ENCODE measurements at places on chromosomes 7 and 10. TPM values are rescaled to one million over a fixed set of nuclear protein-coding genes. Genes with fewer than 3 reads are reported as not detected.

Gene DKK1
- not detected for total RNA-seq

Gene IL6
- not detected for total RNA-seq

Gene SPDYE8
- not detected for total RNA-seq

Gene ECHDC3
- 0.49 TPM for total RNA-seq

Gene POLR2J2
- 21.8 TPM for total RNA-seq

Gene ADCY1
- not detected for total RNA-seq

Gene SPDYE1
- not detected for total RNA-seq

Gene TMEM176A
- 1.1 TPM for total RNA-seq

Gene CLCN1
- not detected for total RNA-seq

Gene FAM25C
- not detected for total RNA-seq

- H3K27ac ChIP-seq: no peak overlapping the region
- H3K27me3 ChIP-seq: no peaks in the 10 kb centered on the region
- no peak overlapping the region for H3K4me3 ChIP-seq
Measured at GRCh38 chr10:27838361-27838760, 92.7 kb upstream of the MKX start.

DNA sequence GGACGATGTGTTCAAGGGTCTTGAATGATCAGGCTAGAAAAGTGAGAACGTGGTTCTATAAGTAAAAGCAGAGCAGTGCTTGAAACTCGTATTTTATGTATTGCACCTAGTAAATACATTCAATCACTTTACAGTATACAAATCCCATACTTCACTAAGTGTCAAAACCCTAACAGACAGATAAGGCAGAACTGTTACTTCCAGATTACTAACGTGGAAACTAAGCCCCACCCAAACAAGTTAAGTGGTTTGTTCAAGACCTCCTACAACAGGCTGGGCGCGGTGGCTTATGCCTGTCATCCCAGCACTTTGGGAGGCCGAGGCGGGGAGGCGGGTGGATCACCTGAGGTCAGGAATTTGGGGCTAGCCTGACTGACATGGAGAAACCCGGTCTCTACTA, 9.2 kb upstream of the MYO1G start:
- H3K27me3 ChIP-seq: no peaks in the 10 kb centered on the region
- no peak overlapping the region for H3K4me3 ChIP-seq
- DNase-seq: no peak
- H3K27ac ChIP-seq: no peak overlapping the region
- H3K4me1 ChIP-seq: peaks cover 42% of the 10 kb centered on the region

DNA sequence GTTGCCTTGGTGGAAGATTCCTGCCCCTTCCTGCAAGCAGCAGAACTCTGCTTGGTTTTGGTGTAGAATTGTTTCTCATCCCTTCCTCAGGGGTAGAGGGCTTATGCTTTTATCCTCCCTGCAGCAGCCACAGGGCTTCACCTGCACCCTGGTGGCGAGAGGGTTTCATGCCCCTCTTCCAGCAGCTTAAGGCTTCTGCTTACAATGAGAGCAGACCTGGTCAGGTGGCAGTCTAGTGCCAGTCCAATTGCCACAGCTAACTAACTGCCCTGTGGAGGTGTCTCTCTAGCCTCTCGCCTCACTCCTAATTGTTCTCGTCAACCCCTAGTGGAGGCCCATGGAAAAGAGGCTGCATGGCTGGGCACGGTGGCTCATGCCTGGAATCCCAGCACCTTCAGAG, 19.3 kb downstream of the ACBD7 start:
- no peak overlapping the region for H3K4me3 ChIP-seq
- DNase-seq: no peak
- no peak overlapping the region for H3K27ac ChIP-seq
- no peaks in the 10 kb centered on the region for H3K36me3 ChIP-seq

- H3K4me1 ChIP-seq: no peaks in the 10 kb centered on the region
- no peak overlapping the region for H3K27ac ChIP-seq
- no peaks in the 10 kb centered on the region for H3K27me3 ChIP-seq
Measured at GRCh38 chr7:27462575-27463270, 200.0 kb downstream of the HIBADH start.

DNA sequence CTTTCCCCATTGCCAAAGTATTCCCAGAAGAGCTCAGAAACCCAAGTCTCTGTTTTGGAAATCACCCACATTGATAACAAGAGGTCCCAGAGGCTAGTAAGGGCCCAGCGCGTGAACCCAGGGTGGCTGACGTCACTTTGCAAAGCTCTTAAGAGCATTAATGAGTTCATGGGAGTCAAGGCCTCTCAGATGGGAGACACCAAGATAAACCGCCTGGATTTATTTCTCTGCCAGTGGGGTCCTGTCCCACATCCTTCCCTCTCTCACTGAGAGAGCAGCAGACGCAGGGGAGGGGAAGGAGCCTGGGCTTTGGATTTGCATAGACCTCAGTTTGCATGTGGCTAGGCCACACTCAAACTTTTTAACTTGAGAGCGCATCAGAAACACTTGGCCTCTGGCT, 184.8 kb upstream of the PDE1C start:
- no peak for DNase-seq
- no peak overlapping the region for H3K4me3 ChIP-seq
- no peaks in the 10 kb centered on the region for H3K27me3 ChIP-seq
- no peak overlapping the region for H3K27ac ChIP-seq
- H3K4me1 ChIP-seq: no peaks in the 10 kb centered on the region

- no peak for DNase-seq
- no peaks in the 10 kb centered on the region for H3K27me3 ChIP-seq
- H3K36me3 ChIP-seq: no peaks in the 10 kb centered on the region
- H3K27ac ChIP-seq: no peak overlapping the region
- H3K4me3 ChIP-seq: no peak overlapping the region
Measured at GRCh38 chr10:49418053-49418326, 22.1 kb upstream of the DRGX start.

DNA sequence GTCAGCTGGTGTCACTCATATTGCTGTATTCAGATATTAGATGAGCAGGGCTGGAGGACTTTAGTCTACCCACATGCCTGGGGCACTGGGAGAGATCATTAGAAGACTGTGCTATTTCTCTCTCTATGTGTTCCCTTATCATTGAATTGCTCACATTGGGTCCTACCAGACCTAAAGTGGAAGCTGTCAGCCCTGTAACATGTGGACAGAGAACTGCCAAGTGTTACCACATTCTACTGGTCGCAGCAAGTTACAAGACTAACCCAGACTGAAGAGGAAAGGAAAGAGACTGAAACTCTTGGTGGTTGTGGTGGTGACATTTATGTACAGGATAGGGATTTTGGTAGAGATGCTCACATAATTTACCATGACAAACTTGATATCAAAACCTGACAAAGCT, 627.1 kb upstream of the FZD8 start:
- H3K27ac ChIP-seq: no peak overlapping the region
- no peak overlapping the region for H3K4me3 ChIP-seq
- H3K36me3 ChIP-seq: no peaks in the 10 kb centered on the region
- H3K27me3 ChIP-seq: no peaks in the 10 kb centered on the region
- no peaks in the 10 kb centered on the region for H3K4me1 ChIP-seq

DNA sequence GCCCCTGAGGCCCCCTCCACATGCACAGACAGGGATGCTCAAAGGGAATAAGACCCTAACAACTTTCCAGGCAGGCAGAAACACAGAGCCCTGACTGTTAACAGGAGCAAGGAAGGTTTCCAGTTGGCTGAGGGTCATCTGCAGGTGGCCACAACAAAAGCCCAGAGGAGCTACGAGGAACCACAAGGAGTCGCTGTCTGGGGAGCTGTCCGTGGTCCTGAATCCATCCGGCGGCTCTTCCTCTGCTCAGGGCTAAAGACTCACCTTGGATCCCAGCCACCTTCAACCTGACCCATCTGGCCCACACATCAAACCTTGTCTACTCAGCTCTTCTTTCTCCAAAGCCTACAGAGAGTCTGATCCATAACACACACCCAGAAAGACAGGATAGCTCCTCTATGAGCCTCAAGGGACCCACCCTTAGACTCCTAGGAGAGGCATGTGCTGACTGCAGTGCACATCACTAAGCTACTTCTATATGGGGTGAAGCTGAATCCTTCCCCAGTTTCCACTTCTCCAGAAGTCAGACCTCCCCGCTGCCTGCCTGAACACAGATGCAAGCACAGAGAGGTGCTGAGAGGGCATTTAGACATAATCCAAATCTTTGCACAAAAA, 104.0 kb downstream of the SLIT1 start:
- H3K4me1 ChIP-seq: no peaks in the 10 kb centered on the region
- H3K27me3 ChIP-seq: no peaks in the 10 kb centered on the region

- H3K4me3 ChIP-seq: no peak overlapping the region
- peaks cover 34% of the 10 kb centered on the region for H3K36me3 ChIP-seq
- no peak for DNase-seq
- no peak overlapping the region for H3K27ac ChIP-seq
Measured at GRCh38 chr10:119668461-119668860, 17.3 kb downstream of the BAG3 start.

- peaks cover 22% of the 10 kb centered on the region for H3K27me3 ChIP-seq
- peaks cover 46% of the 10 kb centered on the region for H3K4me1 ChIP-seq
- DNase-seq: peak; percentile 23
Measured at GRCh38 chr7:150977382-150978125, 567 bp downstream of the KCNH2 start.

DNA sequence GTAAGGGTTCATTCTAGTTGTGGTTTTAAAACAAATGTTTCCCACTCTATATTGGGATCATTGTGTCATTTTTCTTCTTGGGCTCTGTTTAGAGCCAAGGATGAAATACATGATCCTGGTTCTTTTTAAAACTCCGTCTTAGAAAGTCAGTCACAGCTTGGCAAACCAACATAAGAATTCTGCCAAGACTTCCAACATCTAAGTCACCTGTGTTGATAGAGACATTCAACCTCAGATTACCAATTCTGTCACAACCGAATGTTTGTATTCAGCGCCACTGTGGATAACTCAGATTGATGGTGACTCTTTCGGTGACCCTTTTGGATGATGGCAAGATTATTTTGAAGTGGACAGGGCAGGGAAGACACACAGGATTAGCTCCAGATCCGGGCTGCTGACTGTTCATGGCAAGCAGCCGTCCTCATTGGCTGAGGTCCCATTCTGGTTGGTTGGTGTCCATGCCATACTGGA, 255.4 kb downstream of the ARHGAP21 start:
- H3K36me3 ChIP-seq: no peaks in the 10 kb centered on the region
- no peak overlapping the region for H3K4me3 ChIP-seq
- no peak overlapping the region for H3K27ac ChIP-seq
- no peaks in the 10 kb centered on the region for H3K27me3 ChIP-seq
- DNase-seq: no peak

DNA sequence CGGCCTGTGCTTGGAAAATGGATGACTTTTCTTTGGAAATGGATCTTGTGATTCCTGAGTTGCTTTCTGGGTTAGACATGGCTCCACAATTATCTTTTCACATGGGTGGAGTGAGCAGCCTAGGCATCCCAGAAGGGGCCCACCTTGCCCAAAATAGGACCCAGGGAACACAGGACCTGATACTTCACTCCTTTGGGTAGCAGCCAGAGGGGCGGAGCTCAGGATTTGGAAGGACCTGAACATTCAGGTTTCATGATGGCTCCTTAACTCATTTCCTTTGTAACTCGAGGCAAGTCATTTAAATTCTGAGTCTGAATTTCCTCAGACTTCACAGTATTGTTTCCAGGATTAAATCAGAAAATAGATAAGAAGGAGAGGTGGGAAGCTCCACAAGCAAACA, 178.3 kb upstream of the ZMIZ1 start:
- H3K36me3 ChIP-seq: no peaks in the 10 kb centered on the region
- no peak for DNase-seq
- H3K27me3 ChIP-seq: no peaks in the 10 kb centered on the region
- no peaks in the 10 kb centered on the region for H3K4me1 ChIP-seq
- H3K4me3 ChIP-seq: no peak overlapping the region
- no peak overlapping the region for H3K27ac ChIP-seq

- peaks cover 61% of the 10 kb centered on the region for H3K4me1 ChIP-seq
- H3K27ac ChIP-seq: peak overlapping the region; percentile 54
- no peaks in the 10 kb centered on the region for H3K36me3 ChIP-seq
- no peak for DNase-seq
- no peak overlapping the region for H3K4me3 ChIP-seq
Measured at GRCh38 chr7:144819566-144819965, 16.3 kb downstream of the TPK1 start.

- no peaks in the 10 kb centered on the region for H3K36me3 ChIP-seq
- DNase-seq: no peak
- H3K4me3 ChIP-seq: no peak overlapping the region
- no peak overlapping the region for H3K27ac ChIP-seq
- no peaks in the 10 kb centered on the region for H3K4me1 ChIP-seq
Measured at GRCh38 chr7:87361320-87361719, 15.9 kb downstream of the CROT start.

GRCh38 chr10:88293073-88293472, 290.0 kb downstream of the RNLS start:
- no peak for DNase-seq
- no peaks in the 10 kb centered on the region for H3K27me3 ChIP-seq
- no peaks in the 10 kb centered on the region for H3K4me1 ChIP-seq
- no peak overlapping the region for H3K4me3 ChIP-seq
- H3K36me3 ChIP-seq: no peaks in the 10 kb centered on the region
- no peak overlapping the region for H3K27ac ChIP-seq

- peaks cover 7% of the 10 kb centered on the region for H3K4me1 ChIP-seq
- H3K36me3 ChIP-seq: no peaks in the 10 kb centered on the region
- H3K27me3 ChIP-seq: no peaks in the 10 kb centered on the region
- DNase-seq: no peak
- no peak overlapping the region for H3K4me3 ChIP-seq
Measured at GRCh38 chr10:33067917-33068316, 109.9 kb upstream of the ITGB1 start.

DNA sequence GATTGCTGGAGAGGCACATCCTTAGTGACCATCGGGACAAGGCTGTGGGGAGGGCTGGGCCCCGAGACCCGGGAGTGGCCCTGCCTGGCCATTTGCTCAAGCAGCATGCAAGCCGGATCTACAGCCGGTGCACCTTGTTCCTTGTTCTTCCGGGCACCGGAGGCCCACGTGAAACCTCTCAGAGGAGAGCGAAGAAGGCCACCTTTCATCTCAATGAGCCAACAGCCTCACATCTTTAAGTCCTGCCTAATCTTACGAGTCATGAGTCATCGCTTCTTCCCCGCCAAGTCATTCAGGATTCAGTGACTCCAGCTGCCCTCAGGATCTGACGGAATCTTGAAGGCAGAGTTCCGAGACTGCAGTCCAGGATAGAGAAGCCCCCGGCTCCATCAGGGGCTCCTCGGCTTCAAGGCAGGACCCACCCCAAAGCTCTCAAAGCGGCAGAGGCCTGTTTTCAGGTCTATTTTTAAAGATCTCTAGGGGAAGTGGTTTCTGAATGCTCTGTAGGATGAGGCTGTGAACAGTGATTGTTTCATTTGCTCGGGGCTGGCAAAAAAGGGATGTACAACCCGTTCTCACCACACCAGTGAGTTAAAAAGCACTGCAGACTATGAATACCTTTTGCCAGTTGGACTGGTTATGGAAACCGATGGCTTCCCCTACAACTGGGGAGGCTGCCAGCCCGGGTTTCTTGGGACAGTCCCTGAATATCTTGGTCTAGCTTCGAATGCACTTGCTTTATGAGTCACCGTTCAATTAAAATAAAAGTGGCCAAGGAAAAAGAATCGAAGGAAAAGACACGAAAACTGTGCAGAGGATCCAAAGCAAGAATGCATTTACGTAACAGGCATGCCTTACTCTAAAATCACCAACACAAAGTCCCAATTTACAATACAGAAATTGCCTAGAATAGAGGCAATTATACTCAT, 57.2 kb upstream of the ECHDC3 start:
- peak overlapping the region; percentile 71 for H3K27ac ChIP-seq
- no peaks in the 10 kb centered on the region for H3K36me3 ChIP-seq
- peak overlapping the region; percentile 24 for H3K4me3 ChIP-seq
- peaks cover 37% of the 10 kb centered on the region for H3K4me1 ChIP-seq

All from CD4-positive, alpha-beta memory T cell (primary cell).